ENCODE measurements at places on chromosomes 2 and 18. TPM values are rescaled to one million over a fixed set of nuclear protein-coding genes. Genes with fewer than 3 reads are reported as not detected.

DNAH6 gene
- 0.22 TPM for polyA plus RNA-seq

- no peak overlapping the region for H3K27ac ChIP-seq
- H3K4me1 ChIP-seq: no peaks in the 10 kb centered on the region
- no peak for DNase-seq
- H3K36me3 ChIP-seq: no peaks in the 10 kb centered on the region
- H3K27me3 ChIP-seq: no peaks in the 10 kb centered on the region
These were observed 195.3 kb downstream of the SMAD2 start for GRCh38 chr18:47735041-47735702.

GAL3ST2 gene
- polyA plus RNA-seq: not detected

GRCh38 chr2:195984923-195985726, 83.5 kb downstream of the DNAH7 start:
- H3K27ac ChIP-seq: no peak overlapping the region
- no peaks in the 10 kb centered on the region for H3K36me3 ChIP-seq
- peaks cover 2% of the 10 kb centered on the region for H3K27me3 ChIP-seq
- no peak overlapping the region for H3K4me3 ChIP-seq

GRCh38 chr2:221186873-221187272, 385.2 kb downstream of the EPHA4 start:
- H3K36me3 ChIP-seq: no peaks in the 10 kb centered on the region
- no peak overlapping the region for H3K4me3 ChIP-seq
- H3K27ac ChIP-seq: no peak overlapping the region

DNA sequence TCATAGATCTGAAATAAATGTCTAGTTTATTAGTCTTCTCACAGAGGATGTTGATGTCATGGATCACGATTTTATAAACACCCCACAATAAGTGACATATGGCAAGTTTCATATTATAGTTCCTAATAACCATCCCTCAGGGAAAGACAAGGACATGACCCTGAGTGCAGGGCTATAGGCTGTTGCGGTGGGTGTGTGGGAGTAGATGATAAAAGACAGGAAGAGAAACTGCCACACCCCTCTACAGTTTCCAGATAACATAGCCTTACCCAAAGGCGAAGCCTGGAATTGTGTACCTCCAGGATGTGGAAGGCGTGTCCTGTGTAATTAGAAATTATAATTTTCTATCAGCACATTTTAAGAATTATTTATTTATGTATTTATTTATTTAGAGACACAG, 2.4 kb upstream of the NEDD4L start:
- no peaks in the 10 kb centered on the region for H3K27me3 ChIP-seq
- DNase-seq: peak; percentile 84
- H3K4me3 ChIP-seq: no peak overlapping the region
- H3K27ac ChIP-seq: no peak overlapping the region

DOK6 gene
- polyA plus RNA-seq: 5.7 TPM

CYBRD1 gene
- 97.7 TPM for polyA plus RNA-seq

REG3A gene
- polyA plus RNA-seq: 1.5 TPM

GRCh38 chr2:215918901-215919599, 94.3 kb downstream of the MREG start:
- no peak for DNase-seq
- H3K36me3 ChIP-seq: no peaks in the 10 kb centered on the region
- H3K4me1 ChIP-seq: no peaks in the 10 kb centered on the region
- no peak overlapping the region for H3K4me3 ChIP-seq
- no peaks in the 10 kb centered on the region for H3K27me3 ChIP-seq

- H3K27ac ChIP-seq: peak overlapping the region; percentile 17
- no peaks in the 10 kb centered on the region for H3K27me3 ChIP-seq
- H3K4me3 ChIP-seq: no peak overlapping the region
- peaks cover 17% of the 10 kb centered on the region for H3K4me1 ChIP-seq
These were observed 176.1 kb upstream of the ZFP36L2 start for GRCh38 chr2:43402452-43402937.

HOXD1 gene
- not detected for polyA plus RNA-seq

- H3K27ac ChIP-seq: no peak overlapping the region
- H3K27me3 ChIP-seq: no peaks in the 10 kb centered on the region
- no peak overlapping the region for H3K4me3 ChIP-seq
- DNase-seq: no peak
These were observed 149.3 kb downstream of the FAM124B start for GRCh38 chr2:224252631-224253030.

GRCh38 chr2:12270876-12271588, 445.7 kb upstream of the TRIB2 start:
- no peaks in the 10 kb centered on the region for H3K4me1 ChIP-seq
- H3K4me3 ChIP-seq: no peak overlapping the region
- no peak overlapping the region for H3K27ac ChIP-seq
- no peak for DNase-seq
- no peaks in the 10 kb centered on the region for H3K36me3 ChIP-seq

DNA sequence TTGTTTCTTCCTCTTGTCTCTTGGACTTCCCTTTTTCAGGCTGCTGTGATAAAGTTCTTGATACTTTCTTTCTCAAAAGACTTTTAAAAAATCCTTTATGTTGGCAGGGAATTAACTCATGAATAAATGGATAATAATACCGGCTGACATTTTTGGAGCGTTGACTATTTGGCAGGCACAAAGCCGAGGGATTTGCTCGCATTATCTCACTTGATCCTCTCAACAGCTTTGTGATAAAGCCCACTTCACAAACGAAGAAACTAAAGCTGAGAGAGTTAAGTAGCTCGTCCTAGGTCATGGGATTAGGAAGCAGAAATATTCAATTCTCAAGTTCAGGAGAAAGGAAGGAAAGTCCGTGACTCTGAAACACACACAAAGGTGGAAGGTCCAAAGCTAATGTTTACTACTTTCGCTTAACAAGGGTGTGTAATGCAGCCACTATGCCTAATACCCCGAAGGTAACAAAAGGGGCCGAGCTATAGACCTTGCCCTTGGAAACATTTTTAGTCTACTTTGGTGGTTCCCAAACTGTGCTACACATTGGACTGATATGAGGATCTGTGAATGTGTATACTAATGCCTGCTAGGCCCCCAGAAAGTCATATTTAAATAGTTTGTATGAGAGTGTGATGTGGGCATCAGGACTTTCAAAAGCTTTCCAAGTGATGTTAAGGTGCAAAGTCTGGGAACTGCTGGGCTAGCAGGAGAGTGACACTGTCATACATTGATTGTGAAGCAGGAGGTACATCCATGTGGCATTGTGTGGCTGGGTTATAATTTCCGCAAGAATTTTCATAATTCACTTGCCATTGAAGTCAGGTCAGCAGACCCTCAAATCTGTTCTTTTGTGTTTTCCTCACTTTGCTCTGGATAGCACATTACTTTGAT, 508.4 kb downstream of the PLCL1 start:
- no peak overlapping the region for H3K27ac ChIP-seq
- no peaks in the 10 kb centered on the region for H3K36me3 ChIP-seq
- H3K4me3 ChIP-seq: no peak overlapping the region
- DNase-seq: peak; percentile 7
- H3K4me1 ChIP-seq: no peaks in the 10 kb centered on the region
- H3K27me3 ChIP-seq: no peaks in the 10 kb centered on the region

- H3K36me3 ChIP-seq: no peaks in the 10 kb centered on the region
- H3K27me3 ChIP-seq: no peaks in the 10 kb centered on the region
- peak overlapping the region; percentile 62 for H3K27ac ChIP-seq
- DNase-seq: no peak
- no peaks in the 10 kb centered on the region for H3K4me1 ChIP-seq
These were observed 104.2 kb downstream of the CCDC85A start for GRCh38 chr2:56287974-56288373.

- no peaks in the 10 kb centered on the region for H3K27me3 ChIP-seq
- no peak overlapping the region for H3K27ac ChIP-seq
- H3K36me3 ChIP-seq: no peaks in the 10 kb centered on the region
- DNase-seq: no peak
- no peaks in the 10 kb centered on the region for H3K4me1 ChIP-seq
These were observed 151.4 kb downstream of the HNMT start for GRCh38 chr2:138115666-138116065.
